ENCODE measurements at places on chromosomes 16 and 17.
A peak's percentile ranks its signal among the peaks of the same experiment; 100 is the strongest.

GRCh38 chr17:202501-202951 lies 21.1 kb upstream of the DOC2B start:
- DNase-seq = no peak

- DNase-seq = no peak
Observed at GRCh38 chr17:82400830-82401229, 17.3 kb upstream of the HEXD start.

GRCh38 chr17:3502466-3502865 lies 26.7 kb downstream of the ASPA start:
- DNase-seq = no peak

DNA sequence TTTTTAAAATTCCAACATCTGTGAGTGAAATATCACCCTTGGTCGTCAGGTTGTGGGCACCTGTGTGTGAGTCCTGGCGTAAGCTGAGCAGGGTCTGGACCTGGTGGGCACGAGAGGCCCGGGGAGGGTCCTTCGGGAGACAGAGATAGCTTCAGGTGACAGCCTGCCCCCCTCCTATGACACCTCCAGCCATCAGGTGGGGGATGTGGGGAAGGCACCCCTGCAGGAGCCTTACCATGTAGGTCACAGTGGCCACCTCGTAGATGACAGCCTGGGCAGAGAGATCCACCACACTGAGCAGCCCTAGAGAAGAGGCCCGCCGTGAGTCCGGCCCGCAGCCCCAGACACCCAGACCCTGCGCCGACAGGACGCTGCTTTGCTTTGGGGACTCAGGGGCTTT lies 11.2 kb downstream of the SLC47A2 start:
- DNase-seq = no peak

DNA sequence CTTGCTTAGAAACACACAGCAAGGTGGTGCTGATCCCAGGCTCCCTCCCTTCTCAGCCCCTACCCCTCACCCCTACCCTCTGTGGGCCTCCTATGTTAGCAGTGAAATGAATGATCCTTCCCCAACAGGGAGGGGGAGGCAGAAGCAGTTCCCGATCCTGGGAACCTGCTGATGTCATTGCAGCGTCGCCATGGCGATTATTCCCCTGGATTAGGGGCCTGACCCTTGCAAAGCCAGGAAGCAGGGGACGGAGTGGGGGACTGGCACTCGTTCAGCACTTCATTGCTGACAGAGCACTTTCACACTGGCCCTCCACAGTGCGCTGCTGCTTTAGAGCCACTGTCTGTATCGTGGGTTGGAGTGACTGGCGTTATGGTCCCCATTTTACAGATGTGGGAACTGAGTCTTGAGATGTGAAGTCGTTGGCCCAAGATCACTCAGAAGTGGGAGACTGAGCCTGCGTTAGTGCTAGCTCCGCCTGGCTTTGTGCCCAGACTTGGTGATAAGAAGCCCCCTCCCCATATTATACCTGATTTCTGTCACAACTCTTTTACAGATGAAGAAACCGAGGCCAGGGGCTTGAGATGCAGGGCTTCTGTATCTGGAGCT lies 26.6 kb downstream of the LASP1 start:
- DNase-seq = no peak

DNA sequence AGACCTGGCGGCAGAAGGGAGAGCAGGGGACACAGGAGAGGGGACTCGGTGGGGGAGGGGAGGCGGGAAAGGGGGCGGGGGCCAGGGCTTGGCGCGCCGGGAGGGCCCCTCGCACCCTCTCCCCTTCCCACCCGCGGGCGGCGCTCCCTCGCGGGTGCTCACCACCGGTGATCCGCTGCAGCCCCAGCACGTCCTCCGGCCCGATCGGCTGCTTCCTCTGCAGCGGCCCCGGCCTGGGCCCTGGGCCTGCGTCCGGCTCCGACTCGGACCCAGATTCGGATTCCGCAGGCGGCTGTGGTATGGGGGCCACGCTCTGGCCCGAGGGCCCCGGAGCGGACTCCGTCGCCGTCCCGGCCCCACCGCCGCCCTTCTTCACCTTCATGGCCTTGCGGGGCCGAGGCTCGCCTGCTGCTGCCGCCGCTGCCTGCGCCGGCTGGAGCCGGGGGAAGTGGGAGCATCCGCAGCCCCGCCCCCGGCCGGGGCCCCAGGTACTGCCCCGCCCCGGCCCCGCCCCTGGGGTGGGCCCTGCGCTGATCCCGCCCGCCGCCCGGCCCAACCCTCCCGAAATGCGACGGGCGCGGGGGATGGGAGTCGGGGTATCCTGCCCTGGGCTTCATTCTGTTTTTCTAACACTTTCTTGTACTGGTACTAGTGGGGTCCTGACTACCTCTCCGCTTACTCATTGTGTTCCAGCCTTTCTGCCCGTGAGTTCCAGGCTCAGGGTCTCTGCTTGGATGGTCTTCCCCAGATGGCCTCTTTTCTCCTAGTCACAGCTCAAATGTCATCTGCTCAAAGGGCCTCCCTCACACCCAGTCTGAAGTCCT lies at the start of gene UNC119:
Gene UNC119, minus strand, starts transcription at position 449 of the 824 bp plus-strand sequence. Its CDS starts 67 bp downstream, at position 382.
- peak; percentile 51 for DNase-seq

- no peak for DNase-seq
Observed at GRCh38 chr16:31183432-31184428, 3.8 kb downstream of the FUS start.

- DNase-seq = no peak
Observed at GRCh38 chr16:48361540-48362144, 23.6 kb downstream of the SIAH1 start.

- no peak for DNase-seq
Observed at GRCh38 chr16:81755915-81756614, 23.0 kb upstream of the PLCG2 start.

DNA sequence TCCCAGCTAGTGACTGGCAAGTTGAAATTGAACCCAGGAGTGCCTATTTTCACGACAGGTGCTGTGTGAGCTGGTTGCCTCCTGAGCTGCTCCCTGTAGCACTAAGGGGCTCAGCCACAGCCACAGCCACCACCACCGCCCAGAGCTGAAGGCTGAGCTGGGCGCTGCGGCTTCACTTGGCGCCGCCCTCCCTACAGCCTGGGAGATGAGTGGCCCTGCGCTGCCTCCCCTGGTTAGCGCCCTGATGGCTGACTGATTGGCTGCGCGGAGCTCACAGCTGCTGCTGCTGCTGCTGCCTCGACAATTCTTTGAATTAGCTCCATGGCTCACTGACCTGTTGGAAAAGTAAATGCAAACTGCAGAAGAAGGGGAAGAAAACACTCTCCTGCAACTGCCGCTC lies 91.8 kb upstream of the TMEM132E start:
- no peak for DNase-seq

- peak; percentile 37 for DNase-seq
Observed at GRCh38 chr16:73196670-73197069, 148.7 kb upstream of the ZFHX3 start.

GRCh38 chr17:54903375-54903774 lies 2.7 kb downstream of the TOM1L1 start:
- DNase-seq = no peak

DNA sequence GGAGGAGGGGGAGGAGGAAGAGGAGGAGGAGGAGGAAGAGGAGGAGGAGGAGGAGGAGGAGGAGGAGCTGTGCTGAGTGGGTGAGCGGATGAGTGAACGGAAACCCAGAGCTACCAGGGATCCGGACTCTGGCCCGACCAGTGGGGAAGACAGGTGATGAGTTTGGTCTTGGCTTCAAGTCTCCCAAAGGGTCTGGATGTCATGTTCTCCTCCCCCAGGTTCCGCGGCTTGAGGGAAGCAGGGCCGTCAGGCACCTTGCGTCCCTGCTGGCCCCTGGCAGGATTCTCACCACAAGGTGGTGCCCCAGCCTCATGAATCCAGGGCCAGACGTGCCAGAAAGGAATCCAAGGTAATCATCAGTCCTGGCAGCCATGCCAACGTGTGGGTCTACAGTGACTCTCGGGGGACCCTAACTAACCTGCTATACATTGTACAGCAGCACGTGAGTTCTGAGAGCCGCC lies 13.5 kb upstream of the ABAT start:
- peak; percentile 68 for DNase-seq

DNA sequence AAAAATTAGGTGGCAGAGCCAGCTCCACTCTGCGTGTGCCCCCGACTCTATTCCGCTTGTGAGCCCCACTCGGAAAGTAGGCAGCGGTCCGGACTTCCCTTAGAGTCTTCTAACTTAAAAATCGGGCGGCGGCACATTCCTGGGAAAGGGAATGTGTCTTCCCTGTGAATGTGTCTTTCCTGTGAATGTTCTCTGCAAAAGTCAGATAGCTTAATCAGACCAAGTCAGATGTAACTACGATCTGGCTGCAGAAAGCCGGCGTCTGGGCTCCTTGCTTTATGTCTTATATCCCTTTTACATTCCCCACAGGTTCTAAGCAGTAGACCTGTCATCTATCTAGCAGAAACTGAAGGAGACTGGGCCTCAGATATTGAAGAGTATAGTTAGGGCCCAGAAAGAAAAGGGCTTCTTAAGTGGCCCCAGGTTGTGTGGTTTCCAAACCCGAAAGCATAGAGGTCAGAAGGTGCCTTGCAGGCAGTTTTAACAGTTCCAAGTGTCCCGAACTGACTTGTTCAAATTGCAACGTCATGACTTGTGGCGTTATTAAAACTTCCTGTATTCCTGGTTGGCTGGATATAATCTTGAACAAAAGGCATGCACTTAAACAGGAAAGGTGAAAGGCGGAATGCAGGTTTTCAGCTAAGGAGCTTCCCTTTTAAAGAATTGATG lies 601 bp downstream of the PHKB start:
- no peak for DNase-seq

DNA sequence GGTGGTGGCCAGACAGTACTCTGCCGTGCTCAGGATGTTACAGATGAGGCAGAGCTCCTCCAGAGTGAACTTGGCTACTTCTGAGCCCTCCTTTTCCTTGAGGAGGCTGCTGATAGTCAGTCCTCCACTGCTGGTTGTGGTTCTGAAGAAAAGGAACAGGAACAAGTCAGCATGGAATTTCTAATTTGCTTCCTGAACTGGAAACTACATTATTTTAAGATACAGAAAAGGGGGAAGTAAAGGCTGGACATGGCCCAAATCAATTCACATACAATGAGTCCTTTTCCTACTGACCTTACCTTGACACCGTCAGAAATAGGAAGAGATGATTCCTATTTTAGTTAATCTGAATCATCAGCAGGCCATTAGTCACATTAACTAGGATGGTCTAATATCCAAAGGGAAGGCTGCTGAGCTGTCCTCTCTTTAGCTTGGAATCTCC lies 154.2 kb downstream of the VPS53 start:
- DNase-seq = no peak

DNA sequence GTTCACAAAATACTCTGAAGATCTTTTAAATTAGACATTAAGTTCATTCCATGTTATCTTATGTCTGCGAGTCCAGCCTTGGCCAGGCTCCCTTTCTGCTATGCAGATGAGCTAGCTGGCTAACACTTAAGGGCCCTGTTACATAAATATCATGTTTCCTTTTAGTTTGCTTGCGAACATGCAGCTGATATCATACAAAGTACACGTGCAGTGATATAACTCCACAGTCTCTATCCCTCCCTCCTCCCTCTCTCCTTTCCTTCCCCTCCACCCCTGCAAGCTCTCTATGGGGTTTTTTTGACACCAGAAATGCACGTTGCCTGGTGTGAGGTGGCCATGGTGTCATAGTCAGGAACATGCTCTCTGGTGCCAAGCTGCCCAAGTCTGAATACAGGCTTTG lies 46.1 kb downstream of the ARHGAP17 start:
- DNase-seq = no peak

GRCh38 chr16:10852948-10853347 lies 24.1 kb upstream of the CIITA start:
- no peak for DNase-seq

Measured in NCI-H2081 (cell line).